Upper lobe of left lung (tissue), 6 donors: ENCODE measurements at places on chromosomes 2 and 18.

GRCh38 chr2:201484805-201485204 is 33.3 kb downstream of the STRADB start:
- no peaks in the 10 kb centered on the region for H3K27me3 ChIP-seq
- no peak overlapping the region for H3K4me3 ChIP-seq
- DNase-seq, result no peak
- no peaks in the 10 kb centered on the region for H3K36me3 ChIP-seq

GRCh38 chr2:71796174-71796593 is 342.8 kb downstream of the DYSF start:
- H3K4me3 ChIP-seq, result no peak overlapping the region
- no peak overlapping the region for H3K27ac ChIP-seq
- H3K4me1 ChIP-seq, result no peaks in the 10 kb centered on the region
- H3K27me3 ChIP-seq, result no peaks in the 10 kb centered on the region

- no peaks in the 10 kb centered on the region for H3K36me3 ChIP-seq
- H3K27ac ChIP-seq, result no peak overlapping the region
- peaks cover 6% of the 10 kb centered on the region for H3K4me1 ChIP-seq
Measured at GRCh38 chr18:7598167-7599047, 31.3 kb downstream of the PTPRM start.

- H3K27me3 ChIP-seq, result peaks cover 30% of the 10 kb centered on the region
- peak overlapping the region; percentile 34 for H3K4me3 ChIP-seq
- H3K27ac ChIP-seq, result no peak overlapping the region
- no peaks in the 10 kb centered on the region for H3K36me3 ChIP-seq
- no peak for DNase-seq
- H3K4me1 ChIP-seq, result peaks cover 18% of the 10 kb centered on the region
Measured at GRCh38 chr2:19350678-19351401, 7.6 kb downstream of the OSR1 start.

DNA sequence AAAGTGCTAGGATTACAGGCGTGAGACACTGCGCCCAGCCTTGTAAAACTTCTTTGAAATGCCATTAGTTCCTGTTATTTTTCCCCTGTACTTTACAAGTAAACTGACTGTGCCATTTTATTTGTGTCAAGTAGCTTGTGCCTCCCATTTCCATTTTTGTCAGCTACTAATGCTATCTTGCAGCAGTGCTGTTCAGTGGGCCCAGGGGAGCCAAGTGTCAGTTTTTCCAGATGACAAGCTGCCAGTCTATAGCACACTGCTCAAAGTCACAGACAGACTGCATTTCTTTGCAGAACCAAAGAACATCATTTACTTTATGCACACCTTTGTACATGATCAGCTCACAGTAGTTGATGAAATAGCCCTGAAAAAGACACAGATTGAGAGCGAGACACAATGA is 901.3 kb upstream of the CDH2 start:
- no peaks in the 10 kb centered on the region for H3K4me1 ChIP-seq
- H3K4me3 ChIP-seq, result no peak overlapping the region
- H3K36me3 ChIP-seq, result no peaks in the 10 kb centered on the region

GRCh38 chr2:78845664-78846185 is 179.8 kb upstream of the REG3G start:
- DNase-seq, result no peak
- no peak overlapping the region for H3K27ac ChIP-seq
- H3K36me3 ChIP-seq, result no peaks in the 10 kb centered on the region
- H3K27me3 ChIP-seq, result no peaks in the 10 kb centered on the region

- H3K27me3 ChIP-seq, result no peaks in the 10 kb centered on the region
- H3K4me3 ChIP-seq, result no peak overlapping the region
- no peaks in the 10 kb centered on the region for H3K36me3 ChIP-seq
- no peak overlapping the region for H3K27ac ChIP-seq
- no peak for DNase-seq
- no peaks in the 10 kb centered on the region for H3K4me1 ChIP-seq
Measured at GRCh38 chr2:229646186-229646723, 68.1 kb downstream of the DNER start.

- no peak overlapping the region for H3K27ac ChIP-seq
- DNase-seq, result no peak
- no peaks in the 10 kb centered on the region for H3K36me3 ChIP-seq
Measured at GRCh38 chr2:151718796-151719195, 15.5 kb downstream of the NEB start.
